Upper lobe of right lung (tissue), 1 donor: ENCODE measurements at places on chromosomes 1 and 21. TPM values are rescaled to one million over a fixed set of nuclear protein-coding genes. Genes with fewer than 3 reads are reported as not detected.

The WNT2B gene
- 8.5 TPM for total RNA-seq

- H3K27me3 ChIP-seq, result no peaks in the 10 kb centered on the region
- H3K36me3 ChIP-seq, result no peaks in the 10 kb centered on the region
- H3K4me3 ChIP-seq, result no peak overlapping the region
- H3K27ac ChIP-seq, result no peak overlapping the region
- DNase-seq, result no peak
Measured at GRCh38 chr1:201702936-201703335, 126.0 kb upstream of the IPO9 start.

The HSPA13 gene
- 24.9 TPM for total RNA-seq

DNA sequence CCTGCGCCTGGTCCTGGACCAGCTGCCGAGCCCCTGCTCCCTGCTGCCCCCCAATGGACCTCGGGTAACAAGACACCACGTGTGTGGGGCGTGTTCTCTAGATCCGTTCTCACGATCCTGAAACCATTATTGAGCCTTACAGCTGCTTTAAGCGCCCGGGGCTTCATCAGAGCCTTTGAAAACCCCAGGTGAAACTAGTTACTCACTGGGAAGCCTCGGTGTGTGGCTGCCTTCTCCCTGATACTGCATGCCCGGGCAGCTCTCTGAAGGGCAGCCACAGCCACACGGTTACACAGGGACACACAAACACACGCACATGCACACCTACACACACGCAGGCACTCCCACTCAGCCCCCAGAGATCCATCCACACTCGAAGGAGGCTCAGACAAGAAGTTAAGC is 5.3 kb downstream of the HES2 start:
- H3K27me3 ChIP-seq, result peaks cover 52% of the 10 kb centered on the region
- no peak overlapping the region for H3K27ac ChIP-seq
- peaks cover 5% of the 10 kb centered on the region for H3K4me1 ChIP-seq
- H3K4me3 ChIP-seq, result no peak overlapping the region
- H3K36me3 ChIP-seq, result no peaks in the 10 kb centered on the region

- H3K27ac ChIP-seq, result no peak overlapping the region
- H3K27me3 ChIP-seq, result no peaks in the 10 kb centered on the region
- DNase-seq, result no peak
- H3K4me1 ChIP-seq, result peaks cover 18% of the 10 kb centered on the region
- no peak overlapping the region for H3K4me3 ChIP-seq
Measured at GRCh38 chr1:43942411-43942810, 4.3 kb upstream of the IPO13 start.

DNA sequence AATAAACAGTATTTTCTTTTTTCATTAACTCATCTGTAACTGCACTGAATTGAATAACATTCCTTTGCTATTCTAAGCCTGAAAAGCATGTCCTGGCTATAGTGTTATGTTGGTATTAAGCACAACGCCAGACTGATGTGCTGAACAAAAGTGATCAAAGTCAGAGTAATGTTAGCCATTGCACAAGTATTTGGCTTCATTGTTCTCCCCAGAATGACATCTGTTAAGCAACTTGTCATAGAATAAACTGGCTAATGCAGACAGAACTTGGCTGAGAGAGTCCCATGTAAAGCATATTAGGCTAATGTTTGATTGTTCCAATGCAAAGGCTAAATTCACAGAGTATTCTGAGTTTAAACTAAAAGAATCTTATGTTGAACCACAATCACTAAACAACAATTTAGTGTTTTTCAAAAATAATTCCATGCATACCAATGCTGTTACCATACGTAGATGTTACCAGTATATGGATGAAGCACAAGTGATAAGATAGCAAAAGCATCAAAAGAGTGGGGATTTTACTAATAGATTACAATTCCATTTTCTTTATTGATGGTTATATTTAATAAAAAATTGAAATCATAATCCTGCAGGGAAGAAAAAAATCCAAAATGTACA is 235.3 kb upstream of the DMRTA2 start:
- peaks cover 7% of the 10 kb centered on the region for H3K4me1 ChIP-seq
- no peak for DNase-seq
- no peak overlapping the region for H3K27ac ChIP-seq
- no peak overlapping the region for H3K4me3 ChIP-seq
- H3K36me3 ChIP-seq, result no peaks in the 10 kb centered on the region

The FMOD gene
- 45.1 TPM for total RNA-seq

DNA sequence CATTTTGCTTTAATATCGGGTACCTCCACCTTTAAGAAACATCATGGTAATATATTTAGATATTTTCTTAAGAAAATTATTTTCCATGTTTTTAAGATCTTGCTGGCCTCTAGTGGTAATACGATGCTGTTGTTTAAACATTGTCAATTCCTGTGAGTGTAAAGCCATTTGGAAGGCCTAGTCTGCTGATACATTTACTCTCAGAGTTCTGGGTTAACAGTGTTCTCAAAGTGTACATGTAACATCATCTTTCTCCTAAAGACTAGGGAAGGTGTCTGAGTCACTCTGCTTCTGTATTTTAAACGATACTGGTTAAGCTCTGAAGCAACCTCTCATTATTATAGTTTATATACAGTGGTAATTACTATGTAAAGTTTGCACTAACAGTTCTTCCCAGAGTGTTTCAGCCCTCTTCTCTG is 189.1 kb downstream of the RASAL2 start:
- no peak overlapping the region for H3K27ac ChIP-seq
- peaks cover 30% of the 10 kb centered on the region for H3K4me1 ChIP-seq
- no peak overlapping the region for H3K4me3 ChIP-seq
- H3K36me3 ChIP-seq, result no peaks in the 10 kb centered on the region

GRCh38 chr1:165639821-165640623 is 9.0 kb downstream of the MGST3 start:
- H3K4me3 ChIP-seq, result no peak overlapping the region
- peaks cover 59% of the 10 kb centered on the region for H3K4me1 ChIP-seq
- no peak overlapping the region for H3K27ac ChIP-seq
- H3K36me3 ChIP-seq, result peaks cover 8% of the 10 kb centered on the region
- no peaks in the 10 kb centered on the region for H3K27me3 ChIP-seq
